T-helper 2 cell treated with Interferon-gamma antibody and Interleukin-4, amounts not matched to agents 5 μg/mL and 100 μg/mL, for 36 hours (primary cell): ENCODE measurements at places on chromosomes 13 and 19.

DNA sequence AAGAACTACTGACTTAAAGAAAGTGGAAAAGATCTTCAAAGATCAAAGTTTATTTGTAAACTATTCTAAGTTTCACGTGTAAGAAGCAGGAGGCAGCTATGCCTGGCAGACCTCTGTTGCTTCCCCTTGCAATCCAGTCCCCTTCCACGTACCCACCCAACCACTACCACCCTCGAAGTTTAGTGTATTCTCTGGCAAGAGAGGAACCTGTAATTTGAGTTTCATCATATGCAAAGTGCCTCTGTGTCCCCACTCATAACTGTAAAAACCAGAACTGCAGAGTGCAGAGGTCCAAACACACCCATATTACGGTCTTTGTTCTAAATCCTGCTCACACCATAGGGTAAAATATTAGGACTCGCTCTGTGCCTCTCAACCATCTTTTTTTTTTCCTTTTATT, 75.8 kb upstream of the FRY start:
- H3K4me1 ChIP-seq: peaks cover 8% of the 10 kb centered on the region
- H3K36me3 ChIP-seq: peaks cover under 1% of the 10 kb centered on the region
- peaks cover 5% of the 10 kb centered on the region for H3K27me3 ChIP-seq
- H3K4me3 ChIP-seq: no peak overlapping the region

DNA sequence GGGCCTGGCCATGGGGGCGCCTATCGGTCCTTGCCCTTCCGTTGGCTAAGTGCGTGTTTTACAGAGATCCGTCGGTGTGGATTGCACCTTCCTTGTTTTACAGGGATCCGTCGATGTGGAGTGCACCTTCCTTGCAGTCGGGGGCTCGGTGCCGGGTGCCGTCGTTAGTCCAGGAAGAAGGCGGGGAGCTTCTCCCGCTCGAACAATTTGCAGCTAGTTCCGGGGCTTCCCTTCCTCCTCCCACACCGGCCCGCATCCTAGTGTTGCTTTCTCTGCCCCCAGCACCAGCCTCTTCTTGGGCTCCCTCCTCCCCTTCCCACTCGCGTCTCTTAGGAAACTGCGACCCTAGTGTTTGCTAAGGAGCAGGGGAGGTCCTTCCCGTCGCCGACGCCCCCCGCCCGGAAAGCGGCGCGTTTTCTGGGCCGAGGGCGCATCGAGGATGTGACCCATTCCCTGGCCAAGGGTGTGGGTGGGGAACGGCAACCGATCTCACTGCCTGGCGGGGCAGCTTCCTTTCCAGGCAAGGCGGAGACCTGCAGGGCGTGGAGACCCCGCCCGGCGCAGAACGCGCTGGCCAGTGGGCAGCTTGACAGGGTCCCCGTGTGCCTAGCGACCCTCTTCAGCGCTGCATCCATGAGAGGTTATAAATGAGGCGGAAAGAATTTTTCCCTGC, 75.7 kb upstream of the ZNF91 start:
- no peaks in the 10 kb centered on the region for H3K4me1 ChIP-seq
- DNase-seq: no peak
- H3K36me3 ChIP-seq: no peaks in the 10 kb centered on the region
- H3K4me3 ChIP-seq: no peak overlapping the region
- H3K27me3 ChIP-seq: no peaks in the 10 kb centered on the region

GRCh38 chr19:4676955-4677731, 7.0 kb upstream of the MYDGF start:
- H3K36me3 ChIP-seq: peaks cover 17% of the 10 kb centered on the region
- H3K4me3 ChIP-seq: no peak overlapping the region
- H3K4me1 ChIP-seq: no peaks in the 10 kb centered on the region
- H3K27ac ChIP-seq: no peak overlapping the region

GRCh38 chr13:29503041-29503837, 92.2 kb downstream of the SLC7A1 start:
- H3K27me3 ChIP-seq: peaks cover 6% of the 10 kb centered on the region
- no peak overlapping the region for H3K27ac ChIP-seq
- no peaks in the 10 kb centered on the region for H3K36me3 ChIP-seq
- no peak for DNase-seq
- H3K4me1 ChIP-seq: no peaks in the 10 kb centered on the region
- no peak overlapping the region for H3K4me3 ChIP-seq

- H3K27me3 ChIP-seq: no peaks in the 10 kb centered on the region
- no peak overlapping the region for H3K27ac ChIP-seq
- H3K36me3 ChIP-seq: no peaks in the 10 kb centered on the region
- H3K4me3 ChIP-seq: no peak overlapping the region
- H3K4me1 ChIP-seq: no peaks in the 10 kb centered on the region
Measured at GRCh38 chr19:34577531-34578101, 96.1 kb downstream of the WTIP start.

DNA sequence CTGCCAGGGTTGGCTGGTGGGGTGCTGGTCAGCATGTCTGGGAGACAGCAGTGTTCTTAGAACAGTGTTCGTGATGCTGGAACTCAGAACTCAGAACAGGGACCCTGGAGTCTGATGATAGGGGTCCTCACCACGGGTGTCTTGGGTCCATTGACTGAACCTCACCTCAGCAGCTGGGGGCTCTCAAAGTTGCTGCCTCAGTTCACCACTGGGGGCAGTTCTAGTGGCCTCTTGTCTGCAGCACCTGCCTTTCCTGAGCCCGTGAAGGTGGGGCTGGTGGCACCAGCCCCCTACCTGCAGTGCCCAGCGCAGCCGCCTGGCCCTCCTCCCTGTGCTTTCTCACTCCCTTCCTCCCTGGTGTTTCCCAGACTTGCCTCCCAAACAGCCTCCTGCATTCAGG, 28.5 kb downstream of the SAFB start:
- H3K4me1 ChIP-seq: no peaks in the 10 kb centered on the region
- no peak for DNase-seq
- no peak overlapping the region for H3K27ac ChIP-seq
- H3K27me3 ChIP-seq: no peaks in the 10 kb centered on the region
- H3K4me3 ChIP-seq: no peak overlapping the region

GRCh38 chr13:113559901-113560644, 24.5 kb upstream of the TFDP1 start:
- H3K4me1 ChIP-seq: no peaks in the 10 kb centered on the region
- no peak overlapping the region for H3K4me3 ChIP-seq
- H3K36me3 ChIP-seq: no peaks in the 10 kb centered on the region
- no peaks in the 10 kb centered on the region for H3K27me3 ChIP-seq
- DNase-seq: no peak
- no peak overlapping the region for H3K27ac ChIP-seq

DNA sequence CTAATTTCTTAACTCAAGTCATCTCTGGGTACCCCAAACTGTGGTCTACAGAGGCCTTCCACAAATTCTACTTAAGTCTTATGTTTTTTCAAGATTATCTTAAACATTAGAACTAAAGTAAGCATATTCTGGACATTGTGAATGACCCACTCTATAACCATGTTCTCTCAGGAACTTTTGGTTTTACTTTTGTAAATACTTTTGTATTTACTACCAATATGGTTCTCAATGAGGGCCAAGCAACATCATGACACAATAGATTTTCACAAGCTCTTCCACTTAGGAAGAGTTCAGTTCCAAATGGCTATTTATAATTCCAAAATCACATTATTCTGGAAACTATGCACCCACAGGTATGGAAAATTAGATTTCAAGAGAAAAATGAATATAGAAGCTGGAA, 10.8 kb downstream of the DIAPH3 start:
- no peak overlapping the region for H3K27ac ChIP-seq
- H3K36me3 ChIP-seq: peaks cover 21% of the 10 kb centered on the region
- H3K4me3 ChIP-seq: no peak overlapping the region
- no peaks in the 10 kb centered on the region for H3K27me3 ChIP-seq

GRCh38 chr13:23672616-23673015, 102.4 kb downstream of the TNFRSF19 start:
- DNase-seq: no peak
- H3K27ac ChIP-seq: no peak overlapping the region
- H3K27me3 ChIP-seq: peaks cover 27% of the 10 kb centered on the region
- no peaks in the 10 kb centered on the region for H3K36me3 ChIP-seq
